Stimulated activated CD4-positive, alpha-beta T cell treated with anti-CD3 and anti-CD28 coated beads, TNF-alpha, amount 100 ng/mL, for 48 hours (primary cell): ENCODE measurements at places on chromosomes 3 and 15.

DNA sequence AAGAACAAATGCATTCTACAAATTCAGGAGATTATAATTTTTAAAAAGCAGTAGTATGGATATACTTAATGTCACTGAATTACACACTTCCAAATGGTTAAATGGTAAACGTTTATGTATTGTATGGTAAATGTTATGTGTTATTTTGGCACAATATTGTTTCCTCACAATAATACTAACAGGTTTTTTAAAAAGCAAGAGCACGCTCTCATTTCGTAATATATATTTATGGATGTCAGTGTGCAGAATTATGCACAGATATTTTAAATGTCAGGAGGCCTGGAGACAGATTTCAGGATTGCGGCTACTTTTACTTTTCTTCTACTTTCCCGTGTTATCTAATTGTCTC is 533 bp downstream of the ZNF445 start:
- DNase-seq, result no peak

DNA sequence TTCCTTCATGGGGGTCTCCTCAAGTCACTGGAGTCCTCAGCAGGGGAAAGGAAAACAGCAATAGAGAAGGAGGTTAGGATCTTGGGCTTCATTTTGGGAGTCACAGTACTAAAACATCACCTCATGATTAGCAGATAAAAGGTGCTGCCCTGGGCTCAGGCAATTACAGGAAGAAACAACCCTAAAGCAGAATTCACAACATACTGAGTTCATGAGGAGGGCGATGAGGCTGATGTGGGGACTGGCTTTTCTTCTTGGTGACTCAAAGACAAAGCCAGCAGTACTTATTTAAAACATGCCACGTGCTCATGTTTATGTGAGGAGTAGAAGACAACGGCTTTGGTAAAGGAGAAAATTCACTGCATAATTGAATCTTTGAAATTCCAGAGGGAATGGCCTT is 822.3 kb upstream of the CFAP20DC start:
- no peak for DNase-seq

DNA sequence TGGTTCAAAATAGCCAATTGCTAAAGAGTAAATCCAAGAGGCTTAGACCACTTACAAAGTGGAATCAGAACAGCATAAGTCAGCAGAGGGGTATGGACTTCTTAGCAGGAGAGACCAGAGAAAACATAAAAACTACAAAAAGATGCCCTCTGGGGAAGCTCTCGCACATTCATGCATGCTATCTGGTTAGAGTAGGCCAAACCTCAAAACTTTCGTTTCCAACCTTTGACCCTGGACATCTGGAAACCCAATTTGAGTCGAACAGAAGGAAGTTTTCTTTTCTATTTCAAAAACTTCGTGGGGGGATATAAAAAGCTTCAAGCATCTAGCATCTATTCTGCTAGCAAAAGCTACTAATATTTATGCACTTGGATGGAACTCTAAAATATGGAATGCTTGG is 523.9 kb upstream of the AGTR1 start:
- no peak for DNase-seq

DNA sequence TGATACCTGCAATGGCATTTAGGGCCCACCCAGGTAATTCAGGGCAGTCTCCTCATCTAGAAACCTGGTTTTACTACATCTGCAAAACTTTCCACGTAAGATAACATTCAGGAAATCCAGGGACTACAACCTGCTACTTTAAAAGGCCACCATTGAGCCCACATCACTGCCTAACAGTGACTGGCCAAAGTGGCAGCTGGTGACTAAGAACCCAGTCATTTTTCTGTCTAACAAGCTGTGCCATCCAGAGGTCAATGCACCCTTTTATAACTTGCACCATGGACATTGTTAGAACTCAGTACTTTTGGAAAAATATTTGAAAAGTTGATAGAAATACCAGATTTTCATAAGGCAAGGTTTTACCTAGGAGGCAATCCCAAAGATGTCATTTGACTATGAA is 492.4 kb downstream of the OTOL1 start:
- DNase-seq, result no peak

- no peak for DNase-seq
Observed at GRCh38 chr3:85571835-85572234, 613.0 kb downstream of the CADM2 start.

- no peak for DNase-seq
Observed at GRCh38 chr15:88220443-88221335, 35.9 kb downstream of the NTRK3 start.

- DNase-seq, result no peak
Observed at GRCh38 chr3:66017591-66017990, 21.1 kb downstream of the MAGI1 start.

DNA sequence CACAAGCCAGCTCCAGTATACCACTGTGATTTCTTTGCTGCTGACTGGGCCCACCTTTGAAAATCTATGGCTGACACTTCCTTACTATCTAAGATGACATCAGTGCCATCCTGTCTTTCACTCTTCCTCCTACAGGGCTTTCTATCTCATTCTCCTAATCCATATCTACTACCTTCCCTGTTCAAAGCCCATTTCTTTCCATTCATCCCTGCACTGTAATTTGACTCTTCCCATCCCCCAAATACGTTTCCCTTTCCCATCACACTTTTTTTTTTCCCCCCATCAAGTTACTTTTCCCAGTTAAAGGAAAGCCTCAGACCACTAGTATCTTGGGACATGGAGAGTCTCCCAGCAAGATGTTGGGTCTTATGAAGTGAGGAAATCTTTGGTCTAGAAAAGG is 136.7 kb downstream of the AKAP13 start:
- no peak for DNase-seq

GRCh38 chr3:11596387-11596786 is 47.3 kb downstream of the VGLL4 start:
- no peak for DNase-seq

- no peak for DNase-seq
Observed at GRCh38 chr3:125960066-125960424, 8.9 kb upstream of the ROPN1B start.

GRCh38 chr3:182957226-182957625 is 23.1 kb downstream of the DCUN1D1 start:
- DNase-seq, result no peak

- DNase-seq, result no peak
Observed at GRCh38 chr3:61530355-61530754, 31.0 kb upstream of the PTPRG start.

GRCh38 chr3:113275583-113275928 is 64.2 kb downstream of the BOC start:
- DNase-seq, result no peak

DNA sequence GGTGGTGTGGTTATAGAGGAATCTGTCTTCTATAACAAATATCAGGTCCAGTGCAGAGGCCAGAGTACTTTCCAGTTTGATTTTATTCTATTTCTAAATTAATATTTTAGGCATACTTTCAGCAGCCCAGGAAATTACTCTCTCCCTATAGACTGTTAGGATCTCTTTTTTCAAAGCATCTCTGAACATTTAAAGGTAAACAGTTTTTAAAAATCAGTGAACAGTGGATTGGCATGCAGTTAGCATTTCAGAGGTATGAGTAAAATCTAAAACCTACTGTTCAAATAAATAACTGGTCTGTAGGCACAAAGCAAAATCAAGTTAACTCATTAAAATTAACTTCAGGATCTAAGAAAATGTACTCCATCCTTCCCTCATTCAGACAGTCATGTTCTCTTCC is 3.0 kb downstream of the ZBED2 start:
- no peak for DNase-seq

- DNase-seq, result no peak
Observed at GRCh38 chr15:33913459-33913858, 54.8 kb upstream of the CHRM5 start.

DNA sequence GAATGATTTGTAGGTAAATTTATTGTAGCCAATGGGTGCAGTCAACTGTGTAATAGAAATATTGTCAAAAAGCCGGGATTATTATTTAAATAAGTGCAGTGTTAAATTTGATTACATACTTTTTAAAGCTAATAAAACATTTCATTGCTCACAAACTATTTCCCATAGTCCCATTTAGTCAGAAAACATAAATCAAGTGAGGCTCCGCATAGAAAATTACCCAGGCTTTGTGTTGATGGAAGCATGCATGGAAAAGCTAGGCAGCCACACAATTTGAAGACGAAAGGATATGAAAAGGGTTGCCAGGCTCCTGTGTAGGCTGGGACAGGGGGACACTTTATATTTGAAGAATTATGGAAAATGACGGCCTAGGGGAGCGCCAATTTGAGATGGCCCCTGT is 82.3 kb downstream of the LRTM1 start:
- DNase-seq, result no peak

DNA sequence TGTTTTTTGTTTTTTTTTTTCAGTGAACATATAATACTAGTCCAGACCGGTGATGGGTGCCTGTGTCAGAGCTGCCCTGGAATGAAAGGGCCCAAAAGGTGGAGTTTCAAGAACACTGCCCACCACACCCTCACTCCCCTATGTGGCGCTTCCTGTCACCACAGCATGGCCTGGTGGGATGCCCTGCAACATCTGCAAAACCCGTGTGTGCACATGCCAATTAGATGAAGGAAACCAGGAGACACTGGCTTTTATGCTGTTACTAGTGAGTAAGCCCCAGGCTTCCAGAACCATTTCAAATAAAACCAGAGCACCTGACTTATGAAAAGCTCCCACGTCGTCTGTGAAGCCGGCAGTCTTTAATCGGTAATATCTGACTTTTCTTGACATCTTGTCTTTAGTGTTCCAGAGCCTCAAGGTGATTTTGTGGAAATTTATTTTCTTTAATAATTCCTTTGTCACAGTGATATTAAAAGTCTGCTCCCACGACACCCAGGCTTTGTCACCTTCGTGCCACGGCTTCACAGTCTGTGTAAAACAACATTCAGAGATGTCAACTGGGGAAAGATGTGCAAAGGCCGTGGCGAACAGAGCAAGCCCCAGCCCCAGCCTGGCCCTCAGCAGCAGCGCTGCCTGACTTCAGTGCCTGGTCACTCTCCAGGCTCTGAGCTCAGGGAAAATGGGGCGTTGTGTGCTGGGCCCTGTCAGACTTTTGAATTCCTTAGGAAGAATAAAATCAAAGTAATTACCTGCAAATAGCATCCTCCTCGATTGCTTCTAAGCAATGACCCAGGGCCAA is 6.4 kb downstream of the CFAP92 start:
- no peak for DNase-seq

GRCh38 chr3:140276703-140277102 is 341.7 kb downstream of the CLSTN2 start:
- no peak for DNase-seq
